KG1 (cell line): ENCODE measurements at places on chromosomes 1 and 21.

- no peak for DNase-seq
Measured at GRCh38 chr21:46135782-46136395, 19.5 kb downstream of the FTCD start.

DNA sequence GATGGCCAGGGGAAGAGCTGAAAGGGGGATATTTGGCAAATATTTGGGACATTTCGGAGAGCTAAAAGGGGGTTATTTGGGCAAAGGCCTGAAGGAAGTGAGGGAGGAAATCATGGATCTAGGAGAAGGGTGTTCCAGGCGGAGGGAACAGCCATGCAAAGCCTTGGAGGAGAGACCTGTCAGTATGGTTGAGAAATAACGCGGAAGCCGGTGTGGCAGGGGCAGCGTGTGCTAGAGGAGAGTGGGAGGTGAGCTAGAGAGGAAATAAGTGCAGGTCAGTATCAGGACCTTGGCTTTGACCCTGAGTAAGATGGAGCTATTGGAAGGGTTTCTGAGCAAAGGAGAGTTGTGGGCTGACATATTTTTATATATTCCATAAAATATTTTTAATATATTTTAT is 3.0 kb downstream of the CTRC start:
- DNase-seq = no peak

- DNase-seq = no peak
Measured at GRCh38 chr1:112872551-112872962, 83.4 kb downstream of the SLC16A1 start.

DNA sequence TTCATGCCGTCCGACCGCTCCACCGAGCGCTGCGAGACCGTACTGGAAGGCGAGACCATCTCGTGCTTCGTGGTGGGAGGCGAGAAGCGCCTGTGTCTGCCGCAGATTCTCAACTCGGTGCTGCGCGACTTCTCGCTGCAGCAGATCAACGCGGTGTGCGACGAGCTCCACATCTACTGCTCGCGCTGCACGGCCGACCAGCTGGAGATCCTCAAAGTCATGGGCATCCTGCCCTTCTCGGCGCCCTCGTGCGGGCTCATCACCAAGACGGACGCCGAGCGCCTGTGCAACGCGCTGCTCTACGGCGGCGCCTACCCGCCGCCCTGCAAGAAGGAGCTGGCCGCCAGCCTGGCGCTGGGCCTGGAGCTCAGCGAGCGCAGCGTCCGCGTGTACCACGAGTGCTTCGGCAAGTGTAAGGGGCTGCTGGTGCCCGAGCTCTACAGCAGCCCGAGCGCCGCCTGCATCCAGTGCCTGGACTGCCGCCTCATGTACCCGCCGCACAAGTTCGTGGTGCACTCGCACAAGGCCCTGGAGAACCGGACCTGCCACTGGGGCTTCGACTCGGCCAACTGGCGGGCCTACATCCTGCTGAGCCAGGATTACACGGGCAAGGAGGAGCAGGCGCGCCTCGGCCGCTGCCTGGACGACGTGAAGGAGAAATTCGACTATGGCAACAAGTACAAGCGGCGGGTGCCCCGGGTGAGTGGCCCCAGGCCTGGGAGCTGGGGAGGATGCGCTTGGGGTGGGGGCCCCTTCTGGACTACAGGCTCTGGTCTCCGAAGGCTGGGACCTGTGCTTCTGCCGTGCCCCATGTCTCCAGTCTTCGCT is 1.1 kb downstream of the SKI start:
- peak; percentile 50 for DNase-seq

DNA sequence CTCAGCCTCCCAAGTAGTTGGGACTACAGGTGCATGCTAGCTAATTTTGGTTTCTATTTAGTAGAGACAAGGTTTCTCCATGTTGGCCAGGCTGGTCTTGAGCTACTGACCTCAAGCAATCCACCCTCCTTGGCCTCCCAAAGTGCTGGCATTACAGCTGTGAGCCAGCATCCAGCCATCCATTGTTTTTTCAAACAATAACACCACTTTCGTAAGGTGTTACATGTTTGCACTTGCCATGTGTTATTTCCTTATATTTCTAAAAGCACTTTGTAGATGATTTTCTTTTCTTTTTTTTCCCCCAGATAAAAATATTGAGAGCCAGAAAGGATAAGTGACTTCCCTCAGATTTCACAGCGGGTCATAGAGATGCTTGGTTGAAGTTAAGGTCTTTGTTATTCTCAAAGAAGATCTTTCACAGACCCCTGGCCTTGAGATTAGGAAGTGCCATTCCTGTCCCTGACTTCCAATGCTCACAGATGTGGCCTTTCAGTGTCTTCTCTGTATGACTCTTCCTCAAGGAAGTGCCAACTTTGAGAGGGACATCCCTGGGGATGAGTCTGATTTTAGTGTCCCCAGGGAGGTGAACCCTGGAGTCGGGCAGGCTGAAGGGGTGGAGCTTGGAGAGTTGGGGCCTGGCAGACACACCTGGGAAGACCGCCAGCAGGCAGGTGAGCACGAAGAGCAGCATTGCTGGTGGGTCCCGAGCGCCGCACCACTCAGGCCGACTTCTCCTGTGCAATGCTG is 6.3 kb downstream of the PIGR start:
- DNase-seq = no peak

GRCh38 chr1:194225821-194226220 is 1039.4 kb upstream of the B3GALT2 start:
- DNase-seq = peak; percentile 50

- no peak for DNase-seq
Measured at GRCh38 chr1:119279456-119280381, 88.9 kb upstream of the HAO2 start.

GRCh38 chr1:114002492-114003239 is 23.4 kb downstream of the OLFML3 start:
- DNase-seq = no peak

GRCh38 chr21:44006017-44006619 is 6.0 kb upstream of the TRAPPC10 start:
- DNase-seq = no peak

GRCh38 chr1:223203694-223204093 is 60.6 kb upstream of the TLR5 start:
- DNase-seq = no peak

GRCh38 chr1:16905110-16905867 is 9.5 kb downstream of the RNU1-2 start:
- DNase-seq = peak; percentile 88

- peak; percentile 1 for DNase-seq
Measured at GRCh38 chr1:34549199-34549598, 205.6 kb upstream of the GJB5 start.

DNA sequence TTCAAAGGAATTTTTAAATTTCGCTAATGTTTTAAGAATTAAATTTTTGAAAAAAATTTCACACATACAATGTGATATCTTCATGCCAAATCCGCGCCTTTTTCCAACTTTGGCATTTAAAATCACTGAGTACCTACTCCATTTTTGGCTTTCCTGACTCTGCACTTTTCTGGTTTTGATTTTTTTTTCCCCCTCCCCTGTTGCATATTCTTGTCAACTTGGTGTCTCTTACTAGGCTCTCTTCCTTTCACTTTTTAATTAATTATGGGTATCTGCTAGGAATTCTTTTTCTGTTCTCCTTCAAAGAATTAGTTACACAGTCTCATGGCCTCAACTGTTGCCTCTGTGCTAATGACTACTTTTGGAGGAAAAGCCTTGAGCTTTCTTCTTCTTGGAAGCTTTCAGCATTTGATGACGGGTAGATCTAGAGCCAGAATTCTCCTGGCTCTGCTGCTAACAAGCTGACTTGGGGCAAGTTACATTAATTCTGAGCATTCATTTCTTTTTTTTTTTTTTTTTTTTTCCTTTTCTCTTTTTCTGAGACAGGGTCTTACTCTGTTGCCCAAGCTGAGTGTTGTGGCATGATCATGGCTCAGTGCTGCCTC is 1.8 kb downstream of the AGL start:
- no peak for DNase-seq

DNA sequence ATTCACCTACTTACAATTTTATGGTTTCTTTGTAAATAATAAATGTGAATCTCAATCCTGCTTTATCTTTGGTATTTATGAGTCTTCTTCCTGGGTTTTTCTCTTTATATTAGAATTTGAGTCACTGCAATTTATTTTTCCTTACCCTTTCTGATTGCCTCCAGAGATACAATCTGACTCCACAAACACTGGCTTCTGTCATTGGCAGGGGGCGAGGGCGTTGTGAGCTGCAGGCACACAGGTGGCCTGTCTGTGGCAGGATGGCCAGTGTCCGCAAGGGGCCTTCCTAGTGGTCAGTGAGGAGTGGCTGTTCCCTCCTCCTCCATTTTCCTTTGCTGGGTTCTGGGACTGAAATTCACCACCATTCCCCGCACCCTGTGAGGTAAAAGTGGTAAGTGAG is 2.0 kb upstream of the MTARC1 start:
- no peak for DNase-seq

- DNase-seq = no peak
Measured at GRCh38 chr21:29805105-29805504, 134.7 kb downstream of the GRIK1 start.

DNA sequence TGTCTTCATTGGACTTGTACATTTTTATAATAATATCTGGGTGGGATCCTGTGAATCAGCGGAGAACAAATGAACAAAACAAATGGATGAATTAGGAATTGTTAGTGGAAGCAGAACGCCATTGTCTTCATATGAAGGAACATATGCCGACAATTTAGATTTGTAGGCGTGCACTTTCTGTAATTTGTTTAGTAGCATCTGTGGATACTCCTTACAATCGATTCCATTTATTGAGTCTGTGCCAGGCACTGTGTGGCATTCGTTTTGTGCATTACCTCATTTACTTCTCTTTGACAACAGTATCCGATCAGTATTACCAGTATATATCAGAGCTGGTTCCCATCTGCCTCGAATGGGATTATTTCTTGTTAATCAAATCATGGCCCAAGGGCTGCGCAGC is 61.9 kb downstream of the PRDM2 start:
- no peak for DNase-seq

DNA sequence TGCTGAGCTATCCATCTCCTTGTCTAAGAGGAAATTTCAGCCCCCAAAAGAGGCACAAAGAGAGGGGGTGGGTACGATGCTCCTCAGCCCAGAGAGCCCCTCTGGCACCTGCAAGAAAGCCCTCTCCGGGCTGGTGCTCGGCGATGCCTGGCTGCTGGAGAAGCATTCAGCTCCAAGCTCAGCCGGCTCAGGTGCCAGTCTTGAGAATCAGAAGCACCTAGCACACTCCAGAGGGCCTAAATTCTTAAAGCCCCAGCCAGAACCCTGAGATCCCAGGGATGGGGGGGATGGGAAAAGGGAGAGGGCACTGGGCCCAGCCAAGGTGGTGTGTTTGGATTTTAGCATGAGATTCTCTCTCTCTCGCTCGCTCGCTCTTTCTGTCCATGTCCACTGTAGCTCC is 2.9 kb downstream of the GRIK3 start:
- no peak for DNase-seq

DNA sequence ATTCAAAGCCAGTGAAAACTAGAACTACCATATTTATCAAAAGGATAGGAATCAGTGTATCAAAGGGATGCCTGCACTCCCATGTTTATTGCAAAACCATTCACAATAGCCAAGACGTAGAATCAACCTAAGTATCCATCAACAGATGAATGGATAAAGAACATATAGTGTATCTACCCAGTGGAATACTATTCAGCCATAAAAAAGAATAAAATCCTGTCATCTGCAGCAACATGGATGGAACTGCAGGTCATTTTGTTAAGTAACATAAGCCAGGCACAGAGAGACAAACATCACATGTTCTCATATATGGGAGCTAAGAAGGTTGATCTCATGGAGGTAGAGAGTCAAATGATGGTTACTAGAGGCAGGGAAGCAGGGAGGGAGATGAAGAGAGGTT is 110.0 kb downstream of the PAX7 start:
- DNase-seq = no peak

- no peak for DNase-seq
Measured at GRCh38 chr1:1120096-1120495, 4.2 kb upstream of the C1orf159 start.

DNA sequence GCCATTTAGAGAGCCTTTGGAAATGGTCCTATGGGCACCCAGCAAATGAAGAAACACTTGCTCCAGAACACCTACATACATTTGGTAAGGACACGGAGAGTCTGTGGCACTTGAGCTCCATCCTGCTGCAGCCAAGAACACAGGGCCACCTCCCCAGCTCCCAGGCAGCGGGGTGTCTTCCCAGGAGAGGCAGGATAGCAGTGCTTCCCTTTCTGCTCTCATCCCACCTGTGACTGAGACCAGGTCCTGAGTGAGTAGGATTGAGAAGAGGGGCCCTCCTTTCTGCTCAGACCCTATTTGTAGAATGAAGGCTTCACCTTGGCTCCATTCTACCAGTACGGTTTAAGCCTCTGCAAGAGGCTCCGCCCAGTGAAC is 4.1 kb downstream of the C1orf174 start:
- DNase-seq = no peak

DNA sequence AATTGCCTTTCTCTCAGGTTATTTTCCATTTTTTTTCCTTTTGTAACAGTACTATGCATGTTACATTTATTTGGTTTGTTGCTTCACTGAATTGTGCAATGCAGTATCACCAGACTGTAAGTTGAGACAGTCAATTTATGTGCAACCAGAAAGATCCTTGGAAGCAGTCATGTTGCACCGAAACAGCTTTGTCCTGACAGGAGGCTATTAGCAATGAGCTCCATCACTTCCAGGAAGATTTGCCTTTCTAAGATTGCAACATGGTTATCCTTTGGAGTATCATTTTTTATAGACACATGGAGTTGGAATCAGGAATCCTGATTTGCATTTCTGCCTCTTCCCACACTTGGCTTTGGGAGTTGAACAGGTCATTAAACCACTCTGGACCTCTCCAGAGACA is 84.5 kb upstream of the ST6GALNAC5 start:
- DNase-seq = no peak

- DNase-seq = no peak
Measured at GRCh38 chr1:66505671-66506392, 28.1 kb upstream of the SGIP1 start.

DNA sequence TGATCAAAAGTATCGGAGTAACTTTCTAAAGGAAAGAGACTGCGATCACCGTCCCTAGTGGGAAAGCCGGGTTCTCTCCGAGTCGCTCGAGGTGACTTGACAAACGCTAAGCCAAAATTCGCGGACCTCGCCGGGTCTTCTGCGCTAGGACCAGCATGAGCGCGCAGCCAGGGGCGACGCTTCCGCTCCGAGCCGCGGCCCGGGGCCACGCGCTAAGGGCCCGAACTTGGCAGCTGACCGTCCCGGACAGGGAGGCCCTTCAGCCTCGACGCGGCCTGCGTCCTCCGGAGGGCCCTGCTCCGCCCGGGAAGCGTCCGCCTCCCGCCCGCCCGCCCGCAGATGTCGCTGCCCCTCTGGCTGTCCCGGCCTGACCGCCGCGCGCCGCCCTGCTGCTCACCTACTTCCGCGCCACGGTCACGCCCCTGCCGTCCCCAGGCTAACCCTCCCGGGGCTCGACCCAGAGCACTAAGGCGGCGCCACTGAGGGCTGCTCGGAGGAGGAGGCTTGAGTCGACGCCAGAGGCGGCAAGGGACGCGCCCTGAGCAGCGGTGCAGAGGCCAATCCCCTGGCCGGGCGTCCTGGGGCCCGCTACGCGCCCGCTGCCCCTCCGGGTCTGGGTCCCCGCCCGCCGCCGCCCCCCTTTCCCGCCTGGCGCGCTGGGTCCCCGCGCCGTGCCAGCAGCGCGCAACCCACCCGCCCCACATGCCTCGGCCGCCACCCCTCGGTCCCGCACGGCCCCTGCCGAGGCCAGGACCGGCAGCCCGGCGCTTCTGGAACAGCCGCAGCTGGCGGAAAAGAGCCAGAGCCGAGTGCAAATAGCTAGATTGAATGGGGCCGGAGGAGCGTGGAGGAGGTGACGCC is 896 bp upstream of the DUSP10 start:
- DNase-seq = no peak
